ENCODE measurements at places on chromosomes 16 and 17.

DNA sequence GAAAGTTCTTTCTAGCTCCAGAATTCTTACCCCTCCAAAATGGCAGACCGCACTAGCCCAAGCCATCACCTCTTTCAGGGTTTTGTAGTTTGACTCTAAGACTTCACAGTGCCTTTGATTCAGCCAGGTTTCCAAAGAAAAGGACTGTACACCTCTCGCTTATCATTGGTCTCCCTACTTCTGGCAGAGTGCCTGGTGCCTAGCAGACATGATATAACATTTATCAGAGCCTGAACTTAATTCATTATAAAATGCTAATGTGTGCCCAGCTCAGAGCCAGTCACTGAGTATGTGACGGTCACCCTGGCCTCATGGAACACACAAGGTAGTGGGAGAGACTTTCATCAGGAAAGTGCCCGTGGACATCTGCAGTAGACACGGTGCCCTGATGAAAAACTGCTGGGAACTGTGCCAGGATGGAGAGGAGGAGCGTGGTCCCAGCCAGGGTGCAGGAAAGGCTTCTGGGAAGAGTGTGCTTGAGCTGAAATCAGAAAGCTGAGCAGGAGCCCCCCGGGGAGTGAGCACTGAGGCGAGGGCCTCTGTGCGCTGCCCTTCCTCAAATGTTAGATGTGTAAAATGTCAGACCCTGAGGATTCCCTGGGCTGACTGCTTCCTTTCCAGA, 34.3 kb upstream of the LGALS9 start:
- no peak for DNase-seq

DNA sequence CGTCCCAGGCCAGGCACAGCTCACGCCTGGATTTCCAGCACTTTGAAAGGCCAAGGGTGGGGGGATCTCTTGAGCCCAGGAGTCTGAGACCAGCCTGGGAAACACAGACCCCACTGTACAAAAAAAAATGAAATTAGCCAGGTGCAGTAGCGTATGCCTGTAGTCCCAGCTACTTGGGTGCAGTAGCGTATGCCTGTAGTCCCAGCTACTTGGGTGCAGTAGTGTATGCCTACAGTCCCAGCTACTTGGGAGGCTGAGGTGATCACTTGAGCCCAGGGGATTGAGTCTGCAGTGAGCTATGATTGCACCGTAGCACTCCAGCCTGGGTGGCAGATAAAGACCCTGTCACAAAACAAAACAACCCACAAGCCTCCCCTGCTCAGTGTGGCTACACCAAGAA, 27.0 kb upstream of the SLC25A19 start:
- no peak for DNase-seq

DNA sequence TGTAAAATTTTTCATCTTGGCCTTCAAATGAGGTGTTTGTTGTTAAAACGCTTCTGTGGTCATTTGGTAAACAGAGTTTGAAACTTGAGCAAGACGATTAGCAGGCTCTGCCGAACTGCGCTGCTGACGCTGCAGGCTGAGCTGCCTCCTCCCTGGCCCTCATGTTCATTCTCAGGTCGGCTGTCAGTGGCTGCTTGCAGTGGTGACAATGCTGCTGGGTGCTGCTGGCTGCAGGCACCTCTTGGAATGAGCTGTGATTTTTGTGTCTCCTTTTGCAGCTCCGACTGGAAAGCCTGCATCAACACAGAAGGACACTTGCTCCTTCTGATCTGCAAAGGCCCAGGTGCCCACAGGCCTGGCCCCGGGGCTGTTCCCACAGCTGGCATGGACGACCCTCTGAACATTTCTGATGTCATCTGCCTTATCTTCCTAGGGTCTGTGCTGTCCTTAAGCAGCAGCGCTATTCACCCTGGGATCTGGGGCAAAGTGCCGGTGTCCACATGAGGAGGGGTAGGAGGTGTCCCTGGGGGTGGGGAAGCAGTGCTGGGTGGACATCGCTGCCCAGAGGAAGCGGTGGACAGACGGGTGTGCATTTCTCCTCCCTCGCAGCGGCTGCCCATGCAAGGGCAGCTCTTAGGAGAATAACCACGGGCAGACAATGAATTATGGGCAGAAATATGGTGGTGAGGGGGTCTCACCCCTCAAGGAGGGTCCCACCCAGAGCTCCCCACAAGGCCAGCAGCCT, 23.1 kb upstream of the OSGIN1 start:
- no peak for DNase-seq

GRCh38 chr16:8963010-8963820, 491 bp downstream of the USP7 start:
- no peak for DNase-seq

- DNase-seq: no peak
These were observed 60.9 kb upstream of the FAM20A start for GRCh38 chr17:68662037-68662432.

DNA sequence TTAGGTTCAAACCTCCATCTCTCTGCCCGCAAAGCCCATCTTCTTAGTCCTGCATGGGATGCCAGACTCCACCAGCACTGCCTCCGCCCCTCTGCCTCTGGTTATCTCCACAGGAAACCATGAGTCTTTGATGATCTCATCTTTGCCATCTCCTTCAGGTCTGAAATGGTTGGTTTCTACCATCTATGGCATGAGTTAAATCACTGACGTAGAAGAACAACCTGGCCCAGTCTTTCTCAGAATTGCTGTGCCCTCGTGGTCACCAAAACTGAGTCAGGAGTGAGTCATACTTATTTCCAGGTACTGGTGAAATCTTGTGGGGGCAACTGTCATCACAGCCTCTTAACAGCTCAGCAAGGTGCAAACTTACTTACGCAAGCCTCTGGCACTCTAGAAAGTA, 468.7 kb upstream of the C16orf82 start:
- no peak for DNase-seq

DNA sequence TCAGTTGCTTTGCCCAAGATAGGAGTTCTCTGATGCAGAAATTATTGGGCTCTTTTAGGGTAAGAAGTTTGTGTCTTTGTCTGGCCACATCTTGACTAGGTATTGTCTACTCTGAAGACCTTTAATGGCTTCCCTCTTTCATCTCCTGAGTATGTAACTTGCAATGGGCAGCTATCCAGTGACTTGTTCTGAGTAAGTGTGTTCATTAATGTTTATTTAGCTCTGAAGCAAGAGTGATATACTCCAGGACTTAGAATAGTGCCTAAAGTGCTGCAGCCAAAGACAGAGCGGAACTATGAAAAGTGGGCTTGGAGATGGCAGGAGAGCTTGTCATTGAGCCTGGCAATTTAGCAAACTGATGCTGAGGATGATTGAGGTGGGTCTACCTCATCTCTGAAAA, 8.8 kb upstream of the TANGO6 start:
- DNase-seq: no peak

GRCh38 chr17:79036596-79036995, 12.6 kb downstream of the C1QTNF1 start:
- DNase-seq: peak; percentile 95

DNA sequence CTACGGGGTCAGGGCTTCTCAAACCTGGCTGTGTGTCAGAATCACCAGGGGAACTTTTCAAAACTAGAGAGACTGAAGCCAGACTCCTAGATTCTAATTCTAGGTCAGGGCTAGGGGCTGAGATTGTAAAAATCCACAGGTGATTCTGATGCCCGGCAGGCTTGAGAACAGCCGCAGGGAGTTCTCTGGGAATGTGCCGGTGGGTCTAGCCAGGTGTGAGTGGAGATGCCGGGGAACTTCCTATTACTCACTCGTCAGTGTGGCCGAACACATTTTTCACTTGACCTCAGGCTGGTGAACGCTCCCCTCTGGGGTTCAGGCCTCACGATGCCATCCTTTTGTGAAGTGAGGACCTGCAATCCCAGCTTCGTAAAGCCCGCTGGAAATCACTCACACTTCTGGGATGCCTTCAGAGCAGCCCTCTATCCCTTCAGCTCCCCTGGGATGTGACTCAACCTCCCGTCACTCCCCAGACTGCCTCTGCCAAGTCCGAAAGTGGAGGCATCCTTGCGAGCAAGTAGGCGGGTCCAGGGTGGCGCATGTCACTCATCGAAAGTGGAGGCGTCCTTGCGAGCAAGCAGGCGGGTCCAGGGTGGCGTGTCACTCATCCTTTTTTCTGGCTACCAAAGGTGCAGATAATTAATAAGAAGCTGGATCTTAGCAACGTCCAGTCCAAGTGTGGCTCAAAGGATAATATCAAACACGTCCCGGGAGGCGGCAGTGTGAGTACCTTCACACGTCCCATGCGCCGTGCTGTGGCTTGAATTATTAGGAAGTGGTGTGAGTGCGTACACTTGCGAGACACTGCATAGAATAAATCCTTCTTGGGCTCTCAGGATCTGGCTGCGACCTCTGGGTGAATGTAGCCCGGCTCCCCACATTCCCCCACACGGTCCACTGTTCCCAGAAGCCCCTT, 10.9 kb downstream of the STH start:
- DNase-seq: peak; percentile 89

GRCh38 chr17:35825206-35825605, 15.9 kb downstream of the TAF15 start:
- DNase-seq: no peak
